Amygdala (tissue), 56 donors: ENCODE measurements at places on chromosomes 2 and 18.

DNA sequence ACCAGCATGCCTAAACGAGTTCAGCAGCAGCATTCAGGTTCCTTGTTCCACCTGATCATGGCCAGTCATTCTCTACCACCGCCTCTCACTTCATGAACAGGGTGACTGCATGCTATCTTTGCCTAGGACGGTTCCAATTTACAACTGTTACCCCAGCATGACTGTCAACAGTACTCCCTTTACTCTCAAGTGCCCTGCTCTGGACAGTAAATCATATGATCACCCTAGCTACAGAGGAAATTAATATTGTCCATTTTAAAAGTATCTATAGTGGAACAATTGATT lies 25.7 kb downstream of the MGAT4A start:
- no peak for DNase-seq

- DNase-seq = no peak
These were observed 58.3 kb upstream of the TNP1 start for GRCh38 chr2:216918088-216918680.

- DNase-seq = no peak
These were observed 44.3 kb upstream of the CAB39 start for GRCh38 chr2:230668184-230668938.

- DNase-seq = no peak
These were observed 389.8 kb downstream of the FIGN start for GRCh38 chr2:163345795-163346573.

DNA sequence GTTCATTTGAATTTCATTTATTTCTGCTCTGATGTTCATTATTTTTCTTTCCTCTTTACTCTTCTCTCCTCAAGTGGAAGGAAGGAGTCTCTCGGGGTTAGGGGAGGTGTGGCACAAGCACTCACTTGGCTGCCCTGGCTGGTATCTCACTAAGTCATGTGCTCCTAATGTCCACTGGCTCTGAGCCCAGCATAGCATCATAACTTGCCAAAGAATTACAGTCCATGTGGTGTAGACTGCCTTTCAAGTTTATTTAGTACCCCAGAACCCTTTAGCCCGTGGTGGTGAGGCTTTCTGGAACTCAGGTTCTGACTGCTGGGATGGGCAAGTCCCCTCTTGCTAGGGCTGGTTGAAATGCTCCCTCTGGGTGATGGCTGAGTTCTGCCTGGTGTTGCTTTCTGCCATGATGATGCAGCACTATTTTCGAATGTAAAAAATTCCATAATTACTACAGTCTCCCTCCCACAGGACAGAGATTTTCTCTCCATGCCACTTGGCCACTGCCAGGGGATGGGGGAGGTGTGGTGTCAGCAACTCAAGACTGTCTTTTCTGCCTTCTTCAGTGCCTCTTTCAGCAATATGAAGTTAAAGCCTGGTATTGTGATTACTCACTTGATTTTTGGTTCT lies 22.2 kb downstream of the SPAG16 start:
- DNase-seq = no peak

DNA sequence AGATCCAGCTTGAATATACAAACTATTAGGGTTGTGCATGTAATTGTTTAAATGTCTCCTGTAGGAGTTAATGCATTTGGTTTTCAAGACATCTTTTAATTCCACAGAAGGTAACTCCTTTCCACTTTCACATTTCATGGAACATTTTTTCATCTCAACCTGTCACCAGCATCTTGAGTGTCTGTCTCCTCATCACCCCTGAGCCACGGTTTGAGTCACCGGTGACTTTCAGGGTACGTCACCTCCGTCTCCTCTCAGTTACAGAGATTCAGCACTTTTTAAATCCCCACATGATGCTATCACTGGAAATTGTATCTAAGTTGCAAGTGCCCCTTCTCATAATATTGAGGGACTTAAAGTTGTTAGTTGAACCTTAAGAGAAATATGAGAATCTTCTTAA lies 25.3 kb downstream of the GPR55 start:
- no peak for DNase-seq

DNA sequence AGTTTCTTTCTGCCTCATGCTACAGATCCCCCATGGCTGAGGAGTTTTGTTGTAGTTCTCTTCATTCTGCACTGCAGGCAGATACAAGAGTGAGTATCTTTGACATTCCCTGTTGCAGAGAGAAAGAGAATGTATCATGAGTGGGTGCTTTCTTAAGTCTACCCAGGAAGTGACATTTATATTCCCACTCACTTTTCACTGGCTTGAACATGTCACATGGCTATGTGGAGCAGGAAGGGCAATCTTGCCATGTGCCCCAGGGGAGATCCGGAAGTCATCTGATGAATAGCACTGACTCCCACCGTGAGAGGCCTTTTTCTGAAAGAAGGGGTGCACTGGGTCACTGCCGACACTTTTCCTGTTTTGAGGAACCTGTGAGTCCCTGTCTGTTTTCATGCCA lies 66.4 kb upstream of the BOD1L2 start:
- DNase-seq = no peak

DNA sequence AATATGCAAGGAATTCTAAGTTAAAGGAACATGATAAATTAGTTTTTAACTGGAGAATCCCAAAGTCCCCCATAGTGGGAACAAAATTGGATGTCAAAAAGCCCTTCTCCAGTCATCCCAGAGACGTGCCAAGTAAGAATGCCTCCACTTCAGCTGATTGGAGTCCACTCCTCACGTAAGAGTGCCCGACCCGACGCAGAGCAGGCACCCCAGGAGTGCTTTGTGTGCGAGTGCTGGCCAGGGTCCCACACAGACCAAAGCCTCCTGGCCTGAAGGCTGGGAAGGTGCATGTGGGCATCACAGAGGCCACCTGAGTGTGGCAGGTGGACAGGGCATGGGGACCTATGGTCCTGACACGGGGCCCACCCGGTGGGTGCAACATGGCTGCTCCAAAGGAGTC lies 183.5 kb downstream of the GLI2 start:
- DNase-seq = no peak

DNA sequence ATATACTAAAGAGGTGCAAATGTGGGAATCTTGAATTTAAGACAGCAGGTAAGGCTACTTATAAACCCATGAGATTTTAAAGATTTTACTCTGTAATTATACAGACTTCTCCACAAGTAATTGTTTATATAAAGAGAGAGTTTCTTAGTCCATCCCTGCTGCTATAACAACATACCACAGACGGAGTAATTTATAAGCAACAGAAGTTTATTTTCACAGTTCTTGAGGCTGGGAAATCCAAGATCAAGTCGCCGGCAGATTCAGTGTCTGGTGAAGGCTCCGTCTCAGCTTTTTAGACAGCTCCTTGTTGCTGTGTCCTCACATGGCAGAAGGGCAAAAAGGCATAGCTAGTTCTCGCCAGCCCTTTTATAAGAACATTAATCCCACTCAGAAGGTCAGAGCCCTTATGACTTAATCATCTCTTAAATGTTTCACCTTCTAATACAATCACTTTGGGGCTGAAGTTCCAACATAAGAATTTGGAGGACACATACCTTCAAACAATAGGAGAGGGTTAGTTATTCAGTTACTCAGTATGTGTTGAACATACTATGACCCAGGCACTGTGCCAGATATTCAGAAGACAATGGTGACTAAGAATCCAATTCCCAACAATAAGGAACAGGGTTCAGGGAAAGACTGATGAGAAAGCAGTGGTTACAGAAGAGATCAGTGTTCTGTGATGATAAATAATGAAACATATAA lies 466.0 kb downstream of the RIT2 start:
- DNase-seq = no peak

GRCh38 chr2:217688494-217688893 lies 314.3 kb downstream of the TNS1 start:
- no peak for DNase-seq

- peak; percentile 43 for DNase-seq
These were observed at the start of gene UNC80 for GRCh38 chr2:209771474-209772289. TSS of gene UNC80 (plus strand) at chr2:209771832. CDS start at chr2:209772073, 241 bp downstream.

DNA sequence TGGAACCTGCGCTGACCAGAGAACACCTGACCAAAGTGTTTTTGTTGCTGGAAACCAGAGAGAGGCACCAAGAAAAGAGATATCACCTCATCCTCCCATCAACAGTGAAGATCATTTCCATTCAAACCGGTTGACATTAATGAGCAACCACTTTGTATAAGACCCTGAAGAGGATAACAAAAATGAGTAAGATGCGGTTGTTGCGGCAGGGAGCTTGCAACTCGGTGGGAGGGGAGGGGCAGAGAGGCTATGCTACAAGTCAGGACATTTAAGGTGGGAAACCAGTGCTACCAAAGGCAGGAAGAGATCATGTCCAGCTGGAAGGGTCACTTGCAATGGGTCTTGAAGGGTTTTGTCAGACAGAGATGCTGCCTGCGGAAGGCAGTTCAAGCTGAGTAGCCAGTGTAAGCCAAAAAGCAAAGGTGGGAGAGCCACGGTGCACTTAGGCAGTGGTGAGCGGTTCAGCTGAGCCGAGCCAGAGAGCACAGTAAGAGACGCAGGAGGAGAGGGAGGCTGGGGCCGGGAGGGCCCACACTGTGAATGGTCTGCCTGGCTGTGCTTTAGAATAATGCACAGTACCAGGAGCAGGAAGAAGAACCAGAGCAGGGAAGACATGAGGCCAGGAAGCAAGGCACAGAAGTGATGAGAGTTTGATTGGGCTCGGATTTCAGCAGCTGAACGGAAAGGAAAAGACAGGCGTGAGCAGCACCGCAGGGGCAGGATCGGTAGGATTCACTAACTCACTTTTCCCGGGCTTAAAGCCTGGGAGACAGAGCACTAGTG lies 24.4 kb upstream of the DTNB start:
- no peak for DNase-seq

- no peak for DNase-seq
These were observed 648.0 kb downstream of the GALR1 start for GRCh38 chr18:77897606-77898005.

DNA sequence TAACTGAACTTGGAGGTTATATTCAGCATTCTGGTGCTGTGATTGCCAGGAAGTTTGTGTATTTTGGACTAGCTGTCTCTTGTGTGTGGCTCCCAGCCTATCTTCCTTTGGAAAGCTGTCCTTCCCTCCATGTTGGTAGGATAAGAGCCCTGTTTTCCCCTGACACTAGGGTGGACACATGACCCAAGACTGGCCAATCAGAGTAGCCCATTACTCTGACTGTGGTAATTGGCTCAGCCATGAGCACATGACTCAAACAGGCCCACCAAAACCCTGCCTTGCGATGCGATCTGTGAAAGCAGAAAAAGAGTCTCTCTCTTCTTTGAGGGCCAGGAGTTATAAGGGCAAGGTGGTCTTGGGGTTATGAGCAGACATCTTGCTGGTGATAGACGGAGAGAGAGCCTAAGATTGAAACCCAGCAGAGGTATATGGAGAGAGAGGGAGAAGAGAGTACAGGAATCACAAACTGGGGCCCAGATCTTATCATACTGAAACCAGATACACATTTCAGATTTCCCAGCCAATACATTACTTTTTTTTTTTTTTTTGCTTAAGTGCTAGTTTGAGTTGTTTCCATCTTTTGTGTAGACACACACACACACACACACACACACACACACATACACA lies 45.3 kb upstream of the SERPINE2 start:
- no peak for DNase-seq

GRCh38 chr2:123864416-123864815 lies 160.7 kb upstream of the CNTNAP5 start:
- no peak for DNase-seq

- DNase-seq = no peak
These were observed 31.2 kb downstream of the SCN9A start for GRCh38 chr2:166344286-166345113.

DNA sequence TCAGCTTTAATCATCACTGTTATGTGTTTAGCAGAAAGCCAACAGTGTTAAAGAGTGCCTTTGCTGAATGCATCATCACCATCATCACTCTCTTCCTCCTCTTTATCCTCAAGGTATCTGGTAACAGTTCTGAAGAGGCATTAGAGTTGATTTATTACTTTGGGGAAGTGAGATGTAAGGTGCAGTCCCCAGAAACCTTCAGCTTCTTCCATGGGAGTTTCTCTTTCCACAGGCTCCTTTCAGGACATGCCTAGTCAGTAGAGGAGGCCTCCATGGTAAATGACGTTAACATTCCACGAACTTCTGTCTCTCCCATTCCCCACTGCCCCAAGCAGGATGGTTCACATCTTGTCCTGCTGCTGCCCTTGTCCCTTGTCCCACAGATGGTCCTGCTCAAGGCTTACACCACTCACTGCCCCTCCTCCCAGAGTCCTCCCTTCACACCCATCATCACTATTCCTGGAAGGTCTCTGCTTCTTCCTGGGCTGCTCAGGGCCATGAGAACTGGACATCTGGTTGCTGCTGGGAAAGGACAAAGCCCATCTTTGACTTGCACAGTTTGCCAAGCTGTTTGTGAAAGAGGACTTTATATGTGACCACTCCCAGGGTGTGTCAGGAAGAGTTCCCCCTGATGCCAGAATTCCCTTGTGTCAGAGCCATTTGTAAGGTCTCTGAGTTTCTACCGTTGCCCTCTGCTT lies 5.3 kb upstream of the REG1A start:
- DNase-seq = no peak

DNA sequence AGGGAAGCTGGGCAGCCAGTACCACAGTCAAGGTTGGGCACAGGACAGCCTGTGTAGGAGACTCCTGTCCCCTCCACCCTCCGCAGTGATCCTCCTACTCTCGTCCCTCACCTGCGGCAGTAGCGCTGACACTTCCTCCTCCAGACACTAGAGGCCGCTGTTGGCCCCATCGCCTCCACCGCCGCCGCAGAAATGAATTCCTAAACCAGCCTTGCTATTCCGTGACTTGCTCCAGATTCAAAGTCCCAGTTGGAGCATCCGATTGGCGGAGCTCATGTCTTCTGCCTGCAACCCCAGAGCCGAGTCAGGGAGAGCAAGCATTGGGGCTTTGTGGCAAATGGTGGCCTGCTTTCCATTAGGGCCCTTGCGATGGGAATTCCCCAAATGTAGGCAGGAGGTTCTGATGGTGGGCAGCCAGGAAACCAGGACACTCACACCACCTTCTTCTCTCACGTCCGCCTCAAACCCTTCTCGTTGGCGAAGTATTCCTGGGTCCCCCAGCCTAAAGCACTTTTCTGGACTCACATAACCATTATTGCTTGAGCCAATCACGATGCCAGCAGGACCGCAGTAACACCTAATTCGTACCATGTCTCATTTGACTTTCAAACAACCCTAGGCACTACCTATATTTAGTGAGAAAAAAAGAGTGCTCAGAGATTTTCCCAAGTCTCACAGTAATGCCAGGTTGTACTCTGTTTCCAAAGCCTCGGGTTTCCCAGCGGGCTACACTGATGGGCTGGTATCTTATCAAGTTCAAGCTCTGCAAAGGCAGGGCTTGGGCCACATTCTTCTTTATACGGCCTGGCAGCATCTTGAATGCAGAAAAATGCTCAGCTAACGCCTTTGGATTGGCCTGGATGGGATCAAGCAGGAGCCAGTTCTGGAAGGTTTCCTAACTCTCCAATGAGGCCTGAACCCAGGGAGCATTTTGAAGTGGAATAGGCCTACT lies 1.2 kb upstream of the DNAJB2 start:
- DNase-seq = peak; percentile 84
